Activated T-helper 17 cell treated with anti-CD3 and anti-CD28 coated beads, Interleukin-2, amount 50 U/mL, for 72 hours (primary cell): ENCODE measurements at places on chromosomes 1 and 21. TPM values are rescaled to one million over a fixed set of nuclear protein-coding genes. Genes with fewer than 3 reads are reported as not detected.

Gene COL11A1
- not detected for total RNA-seq

Gene PDC
- not detected for total RNA-seq

Gene PGLYRP4
- total RNA-seq, result 0.26 TPM

Gene ERI3
- total RNA-seq, result 41.8 TPM

Gene JAM2
- total RNA-seq, result 0.28 TPM

Gene SLC9C2
- not detected for total RNA-seq

DNA sequence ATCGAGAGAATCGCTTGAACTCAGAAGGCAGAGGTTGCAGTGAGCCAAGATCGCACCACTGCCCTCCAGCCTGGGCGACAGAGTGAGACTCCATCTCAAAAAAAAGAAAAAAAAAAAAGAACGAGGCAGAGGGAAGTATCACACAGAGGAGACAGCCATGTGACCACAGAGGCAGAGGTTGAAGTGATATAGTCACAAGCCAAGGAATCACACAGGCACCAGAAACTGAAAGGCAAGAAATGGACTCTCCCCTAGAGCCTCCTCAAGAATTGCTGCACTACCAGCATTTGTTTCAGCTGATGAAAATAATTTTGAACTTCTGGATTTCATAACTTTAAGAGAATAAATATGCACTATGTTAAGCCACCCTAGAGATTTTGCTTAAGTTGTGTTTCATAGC is 459.6 kb downstream of the PTPRC start:
- H3K4me3 ChIP-seq, result no peak overlapping the region
- no peaks in the 10 kb centered on the region for H3K36me3 ChIP-seq
- ATAC-seq, result no peak
- peaks cover 5% of the 10 kb centered on the region for H3K4me1 ChIP-seq

DNA sequence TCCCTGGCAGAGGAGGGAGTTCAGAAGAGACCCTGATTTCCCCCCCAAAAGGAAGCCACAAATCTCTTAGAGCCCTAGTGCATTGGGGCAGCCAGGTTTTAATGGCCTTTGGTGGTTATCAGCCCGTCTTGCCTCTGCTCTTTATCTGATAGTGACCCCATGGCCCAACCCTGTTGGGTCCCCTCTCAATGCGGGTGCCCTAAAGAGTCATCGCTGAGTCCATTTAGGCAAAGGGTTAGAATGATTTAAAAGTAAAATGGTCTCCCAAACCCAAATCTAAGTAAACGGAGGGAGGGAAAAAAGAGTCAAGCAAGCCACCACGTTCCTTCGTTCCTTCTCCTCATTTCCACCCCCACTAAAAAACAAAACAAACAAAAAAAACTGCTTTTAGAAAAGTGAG is 164.0 kb downstream of the RUNX1 start:
- no peaks in the 10 kb centered on the region for H3K27me3 ChIP-seq
- H3K36me3 ChIP-seq, result peaks cover 84% of the 10 kb centered on the region
- peak overlapping the region; percentile 95 for H3K4me3 ChIP-seq
- H3K27ac ChIP-seq, result peak overlapping the region; percentile 100
- ATAC-seq, result no peak
- H3K4me1 ChIP-seq, result peaks cover 25% of the 10 kb centered on the region

DNA sequence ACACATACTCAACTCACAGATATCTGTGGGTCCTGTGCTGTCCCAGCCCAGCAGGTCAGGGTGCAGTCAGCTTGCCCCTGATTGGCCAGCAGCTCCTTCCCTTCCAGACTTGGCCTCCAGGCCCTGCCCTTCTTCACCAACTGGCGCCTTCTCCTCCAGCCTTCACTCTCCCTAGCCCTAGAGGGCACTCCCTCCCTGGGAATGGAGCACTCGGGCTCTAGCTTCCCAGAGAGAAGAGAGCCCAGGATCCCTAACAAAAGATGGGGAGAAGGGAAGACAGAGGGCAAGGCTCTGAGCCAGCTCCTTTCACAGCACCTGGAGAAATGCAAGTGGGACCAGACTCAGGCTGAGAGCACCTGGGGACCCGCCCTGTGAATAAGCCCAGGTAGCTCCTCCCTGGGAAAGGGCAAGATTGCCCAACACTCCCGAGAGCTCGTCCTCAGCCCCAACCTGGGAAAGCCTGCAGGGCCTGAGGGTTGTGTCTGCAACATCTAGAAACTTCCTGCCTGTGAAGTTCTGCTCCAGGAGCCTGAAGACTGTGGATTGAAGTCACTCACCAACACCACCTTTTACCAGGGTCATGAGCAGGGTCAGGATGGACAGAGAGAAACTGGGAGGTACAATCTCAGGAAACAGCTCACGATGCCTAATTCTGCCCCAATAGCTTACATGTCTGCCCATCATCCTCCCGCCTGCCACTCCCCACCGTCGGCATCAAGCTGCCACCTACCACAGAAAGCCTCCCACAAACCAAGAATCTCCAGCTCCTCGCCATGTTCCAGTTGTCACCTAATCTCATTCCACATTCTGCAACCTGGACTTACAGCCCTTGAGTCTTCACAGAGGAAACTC is at the start of gene PGLYRP4:
Gene PGLYRP4 (minus strand): TSS at position 331 of the 852 bp plus-strand sequence. CDS start 909 bp downstream, outside the sequence.
- H3K4me1 ChIP-seq, result peaks cover 26% of the 10 kb centered on the region
- H3K36me3 ChIP-seq, result no peaks in the 10 kb centered on the region
- H3K27me3 ChIP-seq, result peaks cover 23% of the 10 kb centered on the region
- no peak within 1 kb of the TSS for H3K4me3 ChIP-seq
- no peak for ATAC-seq

DNA sequence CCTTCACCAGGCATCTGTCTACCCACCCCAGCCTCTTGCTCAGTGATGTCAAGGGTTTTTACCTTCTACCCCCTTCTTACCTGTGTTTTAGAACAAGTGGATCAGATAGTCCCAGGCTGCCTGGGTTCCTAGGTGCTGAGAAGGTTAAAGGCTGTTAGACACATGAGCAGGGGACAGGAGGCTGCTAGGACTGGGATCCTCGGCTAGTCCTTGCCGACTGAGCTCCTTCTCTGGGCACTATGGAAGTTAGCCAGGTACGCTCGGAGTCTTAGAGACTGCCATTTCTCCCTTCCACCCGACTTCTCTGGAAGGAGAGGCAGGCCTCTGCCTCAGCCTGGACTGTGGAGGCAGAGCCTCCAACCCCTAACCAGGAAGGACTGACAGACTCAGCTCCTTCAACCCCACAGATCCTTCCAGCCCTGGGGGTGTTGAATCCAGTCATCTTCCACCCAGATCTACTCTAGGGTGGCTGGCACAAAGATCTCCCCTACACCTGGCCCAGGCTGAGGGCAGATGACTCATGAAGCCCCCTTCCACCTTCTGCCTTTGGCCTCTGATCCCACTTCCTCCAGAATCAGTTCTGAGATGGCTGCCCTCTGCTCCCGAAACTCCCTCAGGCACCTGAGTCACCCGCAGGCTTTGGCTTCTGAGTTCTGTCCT is at the start of gene DYNLT4:
Gene DYNLT4 (minus strand): TSS at position 648 of the 660 bp plus-strand sequence. CDS start 683 bp downstream, outside the sequence.
- ATAC-seq, result no peak
- H3K36me3 ChIP-seq, result peaks cover 95% of the 10 kb centered on the region
- no peaks in the 10 kb centered on the region for H3K27me3 ChIP-seq
- H3K4me1 ChIP-seq, result peaks cover 44% of the 10 kb centered on the region
- peak within 1 kb of the TSS; percentile 99 for H3K27ac ChIP-seq

DNA sequence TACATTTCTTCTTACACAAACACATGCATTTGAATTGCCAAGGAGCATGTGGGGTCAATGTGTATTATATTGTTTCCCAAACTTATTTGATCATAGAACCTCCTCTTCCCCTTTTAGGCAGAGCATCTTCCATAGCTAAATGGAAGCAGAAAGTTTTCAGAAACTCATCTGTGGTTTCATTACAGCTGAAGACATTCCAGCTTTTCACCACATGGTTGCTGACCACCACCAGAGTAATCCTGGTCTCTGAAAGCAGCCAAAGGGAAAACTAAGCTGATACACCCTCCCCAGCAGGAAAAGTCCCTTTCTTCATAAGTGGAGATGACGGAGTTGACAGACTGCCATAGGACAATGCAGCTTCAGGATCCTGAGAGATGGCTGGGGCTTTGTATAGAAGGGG is 30.2 kb upstream of the OTUD3 start:
- no peak overlapping the region for H3K27ac ChIP-seq
- H3K4me1 ChIP-seq, result no peaks in the 10 kb centered on the region
- H3K4me3 ChIP-seq, result no peak overlapping the region
- ATAC-seq, result no peak

GRCh38 chr1:78441921-78442320 is 48.9 kb upstream of the PTGFR start:
- H3K27ac ChIP-seq, result no peak overlapping the region
- H3K27me3 ChIP-seq, result peaks cover 3% of the 10 kb centered on the region
- no peak for ATAC-seq
- H3K36me3 ChIP-seq, result no peaks in the 10 kb centered on the region

DNA sequence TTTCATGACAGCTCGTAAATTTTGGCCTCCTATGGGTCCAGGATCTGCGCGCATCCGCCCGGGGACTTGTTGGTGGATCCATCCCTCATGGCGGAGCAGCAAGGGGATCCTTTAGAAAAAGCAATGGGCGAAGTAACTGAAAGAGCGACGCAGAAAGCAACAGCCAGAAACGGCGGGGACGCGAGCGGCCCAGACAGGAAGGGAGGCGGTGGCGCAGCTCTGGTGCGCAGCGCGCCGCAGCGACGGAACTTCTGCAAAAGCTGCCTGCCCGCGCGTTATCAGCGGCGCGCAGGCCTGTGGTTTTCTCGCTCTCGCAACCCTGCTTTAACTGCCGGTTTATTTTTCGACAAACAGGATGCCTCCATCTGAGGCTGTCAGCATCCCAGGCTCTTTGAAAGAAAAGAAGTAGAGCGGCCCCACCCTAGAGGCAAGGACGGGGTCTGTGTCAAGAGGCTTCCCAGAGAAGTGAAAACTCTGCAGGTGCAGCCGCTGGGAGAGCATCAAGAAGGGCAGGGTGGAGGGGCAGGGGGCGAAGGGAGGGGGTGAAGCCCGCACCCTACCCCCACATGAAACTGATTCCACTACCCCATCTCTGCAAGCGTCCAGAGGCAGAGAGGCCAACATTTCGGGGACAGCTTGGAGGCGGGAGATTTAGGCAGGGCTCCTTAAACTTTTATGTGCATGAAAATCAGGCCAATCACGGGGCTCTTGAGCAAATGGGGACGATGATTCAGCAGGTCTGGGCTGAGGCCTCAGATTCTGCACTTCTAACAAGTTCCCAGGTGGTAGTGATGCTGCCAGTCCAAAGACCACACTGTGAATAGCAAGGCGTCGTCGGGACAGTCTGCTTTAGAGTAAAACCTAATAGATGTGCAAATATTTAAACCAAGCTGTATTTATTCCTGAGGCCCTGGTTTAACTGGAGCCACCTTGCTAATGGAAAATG is 22.2 kb downstream of the RUNX1 start:
- H3K4me1 ChIP-seq, result peaks cover 67% of the 10 kb centered on the region
- H3K36me3 ChIP-seq, result peaks cover 13% of the 10 kb centered on the region
- peak overlapping the region; percentile 90 for H3K4me3 ChIP-seq

DNA sequence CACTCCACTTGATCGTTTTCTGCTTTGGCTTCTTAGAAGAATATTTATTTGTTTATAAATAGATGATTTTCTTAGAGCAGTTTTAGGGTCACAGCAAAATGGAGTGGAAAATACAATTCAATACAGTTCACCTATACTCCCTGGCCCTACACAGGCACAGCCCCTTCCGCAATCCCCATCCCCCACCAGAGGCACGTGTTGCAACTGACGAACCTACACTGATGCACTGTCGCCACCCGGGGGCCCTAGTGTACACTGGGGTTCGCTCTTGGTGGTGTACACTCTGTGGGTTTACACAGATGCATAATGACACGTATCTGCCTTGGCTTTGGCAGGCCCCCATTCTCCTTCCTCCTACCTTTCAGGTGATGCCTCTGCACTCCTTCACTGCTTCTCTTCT is 8.0 kb downstream of the ECHDC2 start:
- no peak overlapping the region for H3K4me3 ChIP-seq
- no peaks in the 10 kb centered on the region for H3K27me3 ChIP-seq
- H3K27ac ChIP-seq, result no peak overlapping the region
- H3K36me3 ChIP-seq, result peaks cover 16% of the 10 kb centered on the region
- ATAC-seq, result no peak

- H3K4me1 ChIP-seq, result no peaks in the 10 kb centered on the region
- ATAC-seq, result no peak
- peaks cover 7% of the 10 kb centered on the region for H3K27me3 ChIP-seq
- H3K27ac ChIP-seq, result no peak overlapping the region
- no peaks in the 10 kb centered on the region for H3K36me3 ChIP-seq
Measured at GRCh38 chr1:60998786-60999185, 83.6 kb upstream of the NFIA start.

DNA sequence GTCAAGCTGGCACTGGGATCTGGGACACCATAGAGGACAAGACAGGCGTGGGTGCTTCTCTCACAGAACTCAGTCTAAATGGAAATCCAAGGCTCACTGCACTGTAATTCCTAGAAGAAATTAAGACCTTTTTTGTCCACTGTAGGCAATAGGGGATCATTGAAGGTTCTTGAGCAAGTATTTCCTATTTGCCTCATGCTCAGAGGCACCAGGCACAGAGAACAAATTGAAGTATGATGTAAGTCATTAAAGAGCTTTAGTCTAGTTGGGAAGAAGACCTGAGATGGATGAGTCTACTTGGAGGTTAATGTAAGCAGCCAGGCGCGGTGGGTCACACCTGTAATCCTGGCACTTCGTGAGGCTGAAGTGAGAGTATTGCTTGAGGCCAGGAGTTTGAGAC is 34.6 kb downstream of the EIF2D start:
- H3K27ac ChIP-seq, result peak overlapping the region; percentile 100
- no peaks in the 10 kb centered on the region for H3K27me3 ChIP-seq
- peaks cover 85% of the 10 kb centered on the region for H3K4me1 ChIP-seq
- H3K36me3 ChIP-seq, result peaks cover 100% of the 10 kb centered on the region

- no peaks in the 10 kb centered on the region for H3K4me1 ChIP-seq
- H3K27ac ChIP-seq, result no peak overlapping the region
- H3K36me3 ChIP-seq, result no peaks in the 10 kb centered on the region
- H3K27me3 ChIP-seq, result peaks cover 7% of the 10 kb centered on the region
Measured at GRCh38 chr1:3251807-3252428, 182.9 kb downstream of the PRDM16 start.

DNA sequence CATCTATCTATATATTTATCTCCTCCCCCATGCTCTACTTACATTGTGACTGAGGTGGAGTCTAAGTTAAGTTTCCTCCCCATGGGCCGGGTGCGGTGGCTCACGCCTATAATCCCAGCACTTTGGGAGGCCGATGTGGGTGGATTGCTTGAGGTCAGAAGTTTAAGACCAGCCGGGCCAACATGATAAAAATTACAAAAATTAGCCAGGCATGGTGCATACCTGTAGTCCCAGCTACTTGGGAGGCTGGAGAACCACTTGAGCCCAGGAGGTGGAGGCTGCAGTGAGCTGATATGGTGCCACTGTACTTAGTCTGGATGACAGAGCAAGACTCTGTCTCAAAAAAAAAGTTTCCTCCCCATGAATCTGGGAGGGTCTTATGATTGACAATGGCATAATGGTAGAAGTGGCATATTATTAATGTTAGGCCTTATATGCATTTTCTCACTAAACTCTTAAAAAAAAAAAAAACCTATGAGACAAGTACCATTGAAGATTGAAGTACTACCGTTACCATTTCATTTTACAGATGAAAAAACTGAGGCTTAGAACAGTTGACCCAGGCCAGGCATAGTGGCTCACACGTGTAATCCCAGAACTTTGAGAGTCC is 11.2 kb downstream of the F11R start:
- H3K4me3 ChIP-seq, result peak overlapping the region; percentile 28
- ATAC-seq, result no peak
- peaks cover 37% of the 10 kb centered on the region for H3K36me3 ChIP-seq
- H3K4me1 ChIP-seq, result peaks cover 30% of the 10 kb centered on the region
- H3K27ac ChIP-seq, result peak overlapping the region; percentile 58

- ATAC-seq, result no peak
- H3K4me3 ChIP-seq, result no peak overlapping the region
- H3K36me3 ChIP-seq, result no peaks in the 10 kb centered on the region
- no peaks in the 10 kb centered on the region for H3K4me1 ChIP-seq
Measured at GRCh38 chr1:118021668-118022067, 92.1 kb downstream of the WDR3 start.
